ENCODE measurements at places on chromosomes 6 and 20.

GRCh38 chr20:56247954-56248782 lies at the start of gene MC3R:
MC3R (plus strand) TSS chr20:56248732; CDS start chr20:56248844, 112 bp downstream.
- DNase-seq: peak; percentile 2

- DNase-seq: no peak
Observed at GRCh38 chr6:18444111-18444510, 57.0 kb downstream of the RNF144B start.

- DNase-seq: no peak
Observed at GRCh38 chr20:49400904-49401303, 81.6 kb downstream of the KCNB1 start.

DNA sequence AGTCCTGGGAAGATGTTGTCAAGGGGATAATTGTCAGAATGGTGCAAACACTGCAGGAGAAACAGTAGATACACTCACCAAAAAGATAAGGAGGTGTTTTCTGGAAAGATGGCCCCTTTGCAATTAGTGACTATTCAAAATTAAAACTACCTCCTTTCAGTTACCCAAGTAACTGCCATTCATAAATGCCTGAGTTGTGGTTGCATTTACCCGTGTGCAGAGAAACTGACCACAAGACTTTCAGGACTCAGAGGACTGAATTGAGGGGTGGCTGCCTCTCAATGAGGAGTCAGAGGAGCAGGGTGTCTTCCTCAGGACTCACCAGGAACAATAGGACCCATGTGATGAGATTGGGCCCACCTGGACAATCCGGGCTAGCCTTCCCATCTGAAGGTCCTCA lies 39.0 kb downstream of the GCM1 start:
- DNase-seq: no peak

- DNase-seq: peak; percentile 37
Observed at GRCh38 chr6:139135578-139136545, 982 bp downstream of the HECA start.

- peak; percentile 54 for DNase-seq
Observed at GRCh38 chr6:139882234-139882633, 507.8 kb upstream of the CITED2 start.

- DNase-seq: no peak
Observed at GRCh38 chr20:35796571-35796970, 24.8 kb downstream of the PHF20 start.

- DNase-seq: no peak
Observed at GRCh38 chr20:11020712-11021111, 346.9 kb upstream of the JAG1 start.

DNA sequence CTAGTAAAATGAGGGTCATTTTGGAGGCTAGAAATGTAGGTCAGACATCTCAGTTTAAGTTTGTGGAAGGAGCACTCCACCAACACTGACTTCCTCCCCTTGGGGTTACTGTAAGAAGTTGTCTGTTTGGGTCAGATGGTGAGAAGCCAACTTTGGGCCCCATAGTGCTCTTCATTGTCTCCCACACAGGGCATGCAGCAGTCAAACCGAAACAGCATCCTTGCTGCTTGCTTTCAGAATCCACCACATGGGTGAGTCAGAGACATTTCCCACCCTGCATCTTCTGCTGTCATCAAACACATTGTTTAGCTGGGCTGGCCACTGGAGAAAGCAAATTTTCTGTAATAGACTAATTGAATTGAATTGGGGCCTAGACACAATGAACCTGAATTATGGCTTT lies 16.8 kb downstream of the IL17F start:
- peak; percentile 2 for DNase-seq

DNA sequence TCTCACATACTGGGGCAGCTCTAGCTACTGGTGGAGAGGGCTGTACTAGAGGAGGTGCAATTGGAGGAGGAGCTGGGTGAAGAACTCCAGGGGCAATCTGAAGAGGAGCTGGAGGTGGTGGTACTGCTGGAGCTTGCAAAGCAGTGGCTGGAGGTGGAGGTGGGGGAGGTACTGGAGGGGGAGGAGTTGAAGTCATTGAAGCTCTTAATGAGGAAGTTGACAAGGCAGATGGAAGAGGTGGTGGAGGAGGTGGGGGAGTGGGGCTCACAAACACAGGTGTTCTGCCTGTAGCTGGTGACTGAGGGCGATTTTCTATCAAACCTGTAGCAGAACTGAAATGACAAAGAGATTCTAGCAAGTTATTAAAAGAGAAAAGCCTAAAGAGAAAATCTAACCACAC lies 77.6 kb downstream of the WASF1 start:
- DNase-seq: no peak

DNA sequence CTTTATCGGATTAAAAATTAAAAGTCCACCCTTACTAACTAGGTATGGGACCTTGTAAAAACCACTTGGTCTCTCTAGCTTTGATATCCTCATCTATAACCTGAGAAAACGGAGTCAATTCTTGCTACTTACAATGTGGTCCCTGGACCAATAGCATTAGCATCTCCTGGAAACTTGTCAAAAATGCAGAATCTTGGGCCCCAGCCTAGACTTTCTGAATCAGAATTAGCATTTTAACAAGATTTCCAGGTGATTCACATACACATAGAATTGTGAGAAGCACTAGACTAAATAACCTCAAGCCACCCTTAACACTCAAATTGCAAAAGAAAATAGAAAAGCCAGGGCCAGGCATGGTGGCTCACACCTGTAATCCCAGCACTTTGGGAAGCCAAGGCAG lies 96.6 kb downstream of the RNGTT start:
- DNase-seq: no peak

DNA sequence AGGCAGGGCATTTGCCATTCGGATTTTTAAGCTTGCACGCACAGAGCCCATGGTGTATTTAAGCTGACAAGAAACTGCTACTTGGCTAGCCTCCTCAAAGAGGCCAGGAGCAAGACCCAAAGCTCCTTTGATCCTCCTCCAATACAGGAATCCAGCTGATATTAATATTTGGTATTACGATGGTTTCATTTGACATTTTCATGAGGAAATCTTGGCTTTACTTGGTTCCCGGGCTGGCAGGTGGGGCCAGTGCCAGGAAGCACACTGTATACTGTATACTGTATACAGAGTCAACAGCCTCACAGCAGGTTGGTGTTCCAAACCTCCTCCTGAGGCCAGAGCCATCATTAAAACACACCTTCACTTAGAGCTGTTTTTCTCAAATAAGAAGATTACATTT lies 138.2 kb upstream of the ARMC2 start:
- no peak for DNase-seq

GRCh38 chr6:73076211-73076954 lies 148.9 kb downstream of the KHDC1L start:
- DNase-seq: no peak

DNA sequence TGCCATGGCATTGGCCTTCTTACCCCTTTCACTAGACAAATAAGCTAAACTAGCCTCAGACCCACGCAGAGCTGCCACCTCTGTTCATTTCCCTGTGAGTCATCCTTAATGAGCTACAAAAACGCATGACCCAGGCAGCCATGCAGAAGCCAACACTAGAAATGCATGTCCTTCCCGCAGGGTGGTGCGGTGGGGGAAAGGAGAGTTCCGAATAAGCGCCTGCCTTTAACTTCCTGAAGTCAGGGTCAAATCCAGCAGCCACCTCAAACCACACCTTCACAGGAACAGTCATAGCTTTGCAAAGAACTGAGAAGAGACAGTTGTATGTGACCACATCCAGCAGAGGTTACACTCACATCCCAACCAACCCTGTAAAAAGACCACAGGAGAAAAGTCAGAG lies 40.4 kb downstream of the IRF4 start:
- DNase-seq: no peak

DNA sequence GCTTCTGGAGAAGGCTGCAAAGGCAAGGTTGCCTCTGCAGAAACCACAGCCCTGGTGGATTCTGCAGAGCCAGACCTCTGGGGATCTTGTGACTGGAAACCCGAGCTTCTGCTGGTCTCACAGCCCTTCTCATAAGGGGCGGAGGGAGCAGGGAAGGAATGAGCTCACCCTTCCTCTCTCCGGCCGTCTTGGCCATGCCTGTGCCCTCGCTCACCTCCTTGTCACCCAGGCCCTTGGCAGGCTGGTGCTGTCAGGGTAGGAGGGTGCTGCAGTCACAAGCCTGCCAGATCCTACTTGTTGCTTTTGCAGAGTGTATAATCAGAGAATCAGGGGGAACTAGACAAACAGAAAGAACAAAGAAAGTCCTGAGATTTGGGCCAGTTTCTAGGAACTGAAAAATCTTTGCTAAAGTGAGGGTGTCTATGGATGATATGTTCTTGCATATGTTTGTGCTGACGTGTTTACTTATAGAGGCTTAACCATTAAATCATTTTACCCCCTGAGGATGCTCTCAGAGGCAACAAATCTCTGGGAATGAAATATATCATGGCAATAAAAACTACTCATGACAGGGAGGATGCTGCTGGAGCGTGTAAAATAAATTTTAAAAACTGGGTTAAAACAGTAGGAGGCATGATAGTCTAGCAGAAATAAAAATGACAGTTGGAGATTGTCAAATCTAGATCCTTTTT lies 244.9 kb upstream of the SOX4 start:
- peak; percentile 87 for DNase-seq

GRCh38 chr6:123805921-123806320 lies 2.3 kb downstream of the NKAIN2 start:
- DNase-seq: no peak

- peak; percentile 7 for DNase-seq
Observed at GRCh38 chr6:98871057-98871456, 36.7 kb downstream of the POU3F2 start.

DNA sequence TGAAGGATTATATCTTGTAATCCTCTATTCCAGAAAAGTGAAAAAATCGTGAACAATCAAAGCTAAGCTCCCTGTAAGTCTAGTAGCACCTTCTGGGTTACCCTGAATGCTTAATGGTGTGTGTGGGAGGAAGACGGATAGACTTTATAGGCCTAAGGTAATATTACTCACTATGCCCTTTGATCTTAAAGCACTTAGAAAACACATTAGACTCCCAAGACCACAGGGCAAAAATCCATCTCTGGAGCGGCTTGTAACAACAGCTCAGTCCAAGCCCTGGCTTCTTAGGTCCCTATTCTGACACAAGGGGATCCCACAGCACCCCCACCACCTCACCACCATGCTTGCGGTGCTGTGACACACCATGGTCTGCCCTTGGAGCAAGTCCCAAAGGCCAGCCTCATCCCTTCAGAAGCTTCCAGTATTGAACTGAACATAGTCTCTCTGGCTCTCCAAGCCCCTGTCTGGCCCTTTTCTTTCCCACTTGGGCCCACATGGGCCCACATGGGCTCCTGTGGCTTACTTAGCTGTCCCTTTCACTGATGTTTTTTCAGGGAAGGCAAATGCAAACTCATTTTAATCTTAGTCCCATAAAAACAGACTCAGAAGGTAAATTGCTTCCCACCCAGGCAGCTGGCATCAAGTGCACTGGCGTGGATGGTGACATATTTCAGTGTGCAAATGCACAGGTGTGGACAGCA lies 28.3 kb downstream of the C6orf132 start:
- DNase-seq: no peak

GRCh38 chr6:52603000-52603795 lies 26.3 kb upstream of the TRAM2 start:
- peak; percentile 14 for DNase-seq

DNA sequence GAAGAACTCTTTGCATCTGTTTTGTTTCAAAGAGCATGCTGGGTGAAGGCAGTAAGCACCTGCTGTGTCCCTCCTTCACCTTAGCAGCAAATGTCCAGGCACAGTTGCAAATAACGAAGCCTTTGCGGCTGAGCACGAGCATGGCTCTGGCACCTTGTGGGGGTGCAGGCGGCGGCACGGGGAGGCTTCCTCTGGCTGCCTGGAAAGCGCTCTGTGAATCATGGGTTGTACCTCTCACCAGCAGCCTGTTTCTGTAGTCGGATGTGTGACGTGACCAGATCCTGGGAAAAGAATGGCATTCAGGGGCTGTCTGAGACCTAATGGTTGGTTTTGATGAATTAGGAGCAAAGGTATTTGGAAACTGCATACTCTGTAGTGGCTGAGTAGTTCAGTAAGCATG lies 144.8 kb downstream of the DTNBP1 start:
- DNase-seq: no peak

GRCh38 chr20:20524756-20525155 lies 156.9 kb downstream of the INSM1 start:
- DNase-seq: peak; percentile 13

- DNase-seq: peak; percentile 92
Observed at GRCh38 chr6:17291778-17292177, 10.6 kb downstream of the RBM24 start.

- peak; percentile 74 for DNase-seq
Observed at GRCh38 chr20:6765469-6766058, 1.9 kb upstream of the BMP2 start.

DNA sequence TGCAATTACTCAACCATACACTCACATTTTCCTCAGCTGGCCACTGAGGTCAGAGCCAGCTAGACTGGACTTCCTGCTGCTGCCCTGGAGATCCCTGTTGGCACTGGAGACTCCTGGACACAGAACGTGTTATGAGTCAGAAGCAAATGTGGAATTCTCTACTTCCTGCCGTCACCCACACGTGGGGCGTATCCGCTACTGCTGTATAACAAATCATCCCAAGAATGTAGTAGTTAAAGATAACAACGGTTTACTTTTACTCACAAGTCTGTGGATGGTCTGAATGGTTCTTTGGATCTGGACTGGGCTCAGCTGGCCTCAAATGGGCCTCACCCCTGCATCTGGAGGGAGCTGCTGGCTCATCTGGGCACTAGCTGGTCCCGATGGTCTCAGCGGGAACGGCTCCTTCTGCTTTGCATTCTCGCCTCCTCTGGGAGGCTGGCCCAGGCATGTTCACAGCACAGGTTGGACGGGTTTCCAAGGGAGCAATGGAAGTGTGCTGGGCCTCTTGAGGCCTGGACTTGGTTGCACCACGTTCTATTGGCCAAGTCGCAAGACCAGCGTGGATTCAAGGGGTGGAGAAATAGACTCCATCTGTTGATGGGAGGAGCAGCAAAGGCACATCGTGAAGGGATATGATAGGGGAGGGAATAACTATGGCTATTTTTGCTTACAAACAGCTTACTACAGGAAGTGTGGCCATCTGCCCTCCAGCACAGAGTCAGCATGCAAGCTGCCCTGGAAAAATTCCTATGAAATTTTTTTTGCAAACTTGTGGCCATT lies 118.5 kb downstream of the SNX5 start:
- peak; percentile 67 for DNase-seq

GRCh38 chr20:62354811-62355341 lies 12.2 kb downstream of the LAMA5 start:
- DNase-seq: no peak

GRCh38 chr6:47203266-47203937 lies 106.3 kb downstream of the TNFRSF21 start:
- DNase-seq: no peak

GRCh38 chr20:39700528-39700927 lies 738.4 kb downstream of the DHX35 start:
- no peak for DNase-seq

DNA sequence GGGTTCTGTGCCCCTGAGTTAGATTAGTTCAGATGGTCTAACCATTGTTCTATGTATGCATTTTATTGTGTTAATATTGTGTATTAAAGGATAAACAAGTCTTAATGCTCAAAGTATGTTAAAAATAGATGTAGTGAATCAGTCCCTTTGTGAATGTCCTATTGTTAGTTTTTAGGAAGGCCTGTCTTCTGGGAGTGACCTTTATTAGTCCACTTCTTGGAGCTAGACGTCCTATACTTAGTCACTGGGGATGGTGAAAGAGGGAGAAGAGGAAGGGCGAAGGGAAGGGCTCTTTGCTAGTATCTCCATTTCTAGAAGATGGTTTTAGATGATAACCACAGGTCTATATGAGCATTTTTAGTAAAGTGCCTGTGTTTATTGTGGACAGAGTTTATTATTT lies 12.3 kb upstream of the HMGN4 start:
- no peak for DNase-seq

All from myocyte (in vitro differentiated cells).